ENCODE measurements at places on chromosomes 3 and 15. TPM values are rescaled to one million over a fixed set of nuclear protein-coding genes. Genes with fewer than 3 reads are reported as not detected.

Gene FETUB
- not detected for total RNA-seq

Gene SNURF
- 57.8 TPM for total RNA-seq

Gene VWA5B2
- not detected for total RNA-seq

GRCh38 chr15:25670025-25670554, 193.0 kb downstream of the ATP10A start:
- no peak for DNase-seq

DNA sequence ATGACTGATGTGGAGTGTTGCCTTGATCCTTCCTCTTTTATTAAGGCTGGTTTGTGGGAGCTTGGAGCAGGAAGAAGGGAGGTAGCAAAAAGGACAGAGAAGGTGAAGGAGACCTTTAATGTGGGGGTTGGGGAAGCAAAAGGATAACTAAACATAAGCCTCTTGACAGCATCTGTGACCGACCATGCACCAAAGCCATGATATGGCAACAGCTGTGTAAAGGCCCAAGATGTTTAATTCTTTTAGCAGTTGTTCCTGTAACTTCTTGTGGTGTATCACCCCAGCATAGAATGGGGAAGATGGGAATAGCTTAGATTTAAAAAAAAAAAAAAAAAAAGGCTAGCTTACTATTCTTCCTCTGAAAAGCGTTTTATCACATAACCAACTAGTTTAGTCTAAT, 194.7 kb downstream of the KLHL25 start:
- DNase-seq: no peak

DNA sequence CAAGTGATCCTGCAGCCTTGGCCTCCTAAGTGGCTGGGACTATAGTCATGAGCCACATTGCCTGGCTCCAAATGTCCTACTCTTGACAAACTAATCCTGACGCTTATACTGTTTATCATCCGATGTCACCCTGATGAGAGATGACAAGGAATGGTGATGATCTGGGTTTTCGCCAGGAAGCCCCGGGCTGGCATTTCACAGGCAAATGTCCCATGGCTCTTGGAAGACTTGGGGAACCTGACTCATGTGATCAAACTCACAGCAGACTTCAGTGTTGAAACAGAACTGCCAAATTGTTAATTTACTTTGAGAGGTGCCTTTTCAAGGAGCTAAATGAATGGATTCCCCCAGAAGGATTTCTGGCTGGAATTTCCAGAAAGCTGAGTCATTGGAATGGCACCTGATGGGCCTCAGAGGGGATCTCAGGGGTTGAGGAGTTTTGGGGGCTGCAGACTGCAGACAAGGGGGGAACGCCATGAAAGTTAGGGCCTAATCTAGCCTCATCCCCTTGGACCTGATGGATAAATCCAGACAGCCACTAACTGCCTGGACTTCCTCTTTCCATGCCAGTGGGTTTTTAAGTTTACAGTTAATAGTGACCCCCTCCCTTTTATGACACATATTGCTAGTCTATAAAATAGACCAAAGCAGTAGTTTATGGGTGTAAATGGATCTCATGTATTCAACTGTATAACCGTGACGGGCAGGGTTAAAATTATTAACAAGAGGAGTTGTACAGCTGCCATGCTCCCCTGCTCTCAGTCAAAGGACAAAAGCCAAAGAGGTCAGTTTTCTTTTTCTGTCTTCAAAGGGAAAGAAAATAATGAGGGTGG, 146.6 kb downstream of the CHSY1 start:
- no peak for DNase-seq

- no peak for DNase-seq
These were observed 1.4 kb downstream of the CYFIP1 start for GRCh38 chr15:22978691-22979237.

DNA sequence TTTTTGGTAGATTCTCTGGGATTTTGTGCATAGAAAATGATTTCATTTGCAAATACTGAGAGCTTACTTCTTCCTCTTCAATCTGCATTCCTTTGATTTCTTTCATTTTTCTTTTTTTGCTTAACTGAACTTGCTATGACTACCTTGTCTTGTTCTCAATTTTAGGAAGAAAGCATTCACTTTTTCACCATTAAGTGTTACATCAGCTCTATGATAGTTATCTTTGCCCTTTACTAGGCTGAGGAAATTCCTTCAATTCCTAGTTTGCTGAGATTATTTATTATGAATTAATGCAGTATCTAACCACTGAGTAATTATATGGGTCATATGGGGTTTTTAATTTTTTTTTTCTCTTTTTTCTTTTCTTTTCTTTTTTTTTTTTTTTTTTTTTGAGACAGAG, 172.8 kb downstream of the PEAK1 start:
- DNase-seq: no peak

DNA sequence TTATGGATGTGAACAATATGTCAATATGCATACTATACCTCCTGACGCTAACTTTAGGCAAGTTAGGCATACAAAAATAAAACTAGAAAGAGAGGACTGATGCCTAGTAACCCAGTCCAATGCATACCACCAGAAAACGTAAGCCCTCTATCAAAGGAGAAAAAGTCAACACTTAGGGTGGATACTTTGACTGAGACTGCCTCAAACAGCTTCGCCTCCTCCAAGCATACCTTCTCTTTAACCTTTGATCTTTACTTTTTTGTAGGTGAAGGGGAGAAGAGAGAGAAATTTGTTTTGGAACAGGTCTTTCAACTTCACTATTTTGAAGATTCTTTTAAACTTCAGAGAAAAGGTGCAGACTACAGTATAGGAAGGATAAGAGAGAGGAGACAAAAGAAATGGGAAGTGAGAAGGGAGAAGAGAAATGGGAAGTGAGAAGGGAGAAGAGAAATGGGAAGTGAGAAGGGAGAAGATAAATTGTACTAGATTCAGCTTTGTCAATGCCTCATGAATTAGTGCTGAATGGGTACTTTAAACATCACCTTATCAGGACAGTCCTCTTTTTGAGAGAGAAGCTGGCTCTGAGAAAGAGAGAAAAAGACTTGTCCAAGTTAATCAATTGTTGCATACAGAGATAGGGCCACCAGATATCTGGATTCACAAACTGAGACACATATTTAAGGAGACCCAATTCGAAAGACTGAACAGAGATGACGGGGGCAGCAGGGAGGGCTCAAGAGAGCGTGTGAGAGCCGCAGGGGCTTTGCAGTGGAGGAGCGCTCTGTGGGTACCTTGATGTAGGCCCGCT, 1.0 kb downstream of the P3H2 start:
- DNase-seq: no peak

DNA sequence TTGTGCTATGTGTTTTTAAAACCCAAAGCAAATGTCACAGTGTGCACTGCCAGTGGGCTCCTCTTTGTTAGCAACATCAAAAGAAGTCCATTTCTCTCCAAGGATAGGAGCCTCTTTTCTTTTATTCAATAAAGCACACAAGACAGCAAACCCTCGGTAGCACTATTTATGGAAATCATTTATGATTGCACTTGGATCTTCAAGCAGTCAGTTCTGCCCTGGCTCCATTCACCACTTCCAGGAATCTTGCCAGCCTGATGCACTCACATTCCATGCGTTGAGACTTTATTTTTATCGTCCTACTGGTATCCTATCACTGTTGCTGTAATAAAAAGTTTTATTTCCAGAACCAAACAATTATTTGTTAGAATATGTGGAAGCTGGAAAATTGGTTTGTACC, 412.1 kb downstream of the TBL1XR1 start:
- no peak for DNase-seq

DNA sequence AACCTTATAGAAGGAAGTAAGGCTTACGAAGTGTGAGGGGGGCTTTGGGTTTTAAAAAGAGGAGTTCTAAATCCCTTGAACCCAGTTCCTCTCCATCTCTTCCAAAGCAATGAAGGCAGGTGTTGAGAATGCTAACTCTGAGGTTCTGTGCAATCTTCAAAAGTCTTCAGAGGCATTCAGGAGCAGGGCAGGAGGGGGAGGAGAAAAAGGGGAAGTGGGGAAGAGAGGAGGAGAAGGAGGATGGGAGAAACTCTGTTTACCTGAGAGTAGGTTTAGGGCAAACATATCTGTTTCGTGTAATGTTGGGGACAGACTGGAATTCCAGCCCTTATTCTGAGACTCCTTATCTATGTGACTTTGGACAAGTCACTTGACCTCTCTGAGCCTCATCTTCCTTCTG, 36.9 kb downstream of the FAM3D start:
- DNase-seq: no peak
